Stimulated activated CD8-positive, alpha-beta memory T cell treated with anti-CD3 and anti-CD28 coated beads, Interleukin-7, amount 100 ng/mL, for 1 hour (primary cell): ENCODE measurements at places on chromosomes 1 and 21.

- no peak for DNase-seq
Observed at GRCh38 chr1:229972600-229973296, 94.3 kb upstream of the GALNT2 start.

DNA sequence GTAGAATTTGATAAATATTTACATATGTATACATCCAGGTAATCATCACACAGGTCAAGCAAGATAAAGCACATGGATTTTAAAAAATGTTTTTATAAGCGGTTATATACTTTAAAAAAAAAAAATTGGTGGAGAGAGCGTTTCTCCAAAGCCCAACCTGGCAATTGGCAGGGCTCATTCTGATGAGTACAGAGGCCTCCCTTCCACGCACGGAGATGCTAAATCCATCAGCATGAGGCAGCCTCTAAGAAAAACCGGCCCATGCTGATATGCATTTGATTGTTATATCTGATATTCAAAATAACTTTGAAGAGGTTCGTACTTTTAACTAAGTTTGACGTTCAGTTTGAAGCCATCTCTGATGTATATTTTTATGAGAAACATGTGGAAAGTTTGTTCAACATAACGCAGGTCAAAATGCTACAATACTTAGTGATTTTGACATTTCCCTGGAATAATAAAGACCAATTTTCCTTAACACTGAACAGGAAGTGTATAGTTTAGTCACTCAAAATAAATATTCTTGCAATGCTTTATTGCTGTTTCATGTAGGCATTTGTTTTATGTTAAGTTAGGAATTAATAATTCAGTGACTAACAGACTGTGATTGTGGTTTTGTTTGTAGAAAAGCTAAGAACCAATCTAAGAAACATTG, 151.7 kb downstream of the NR5A2 start:
- DNase-seq, result no peak

- DNase-seq, result peak; percentile 46
Observed at GRCh38 chr1:152459596-152460528, 45.8 kb upstream of the CRNN start.

- DNase-seq, result no peak
Observed at GRCh38 chr1:2113620-2114135, 63.5 kb downstream of the PRKCZ start.

DNA sequence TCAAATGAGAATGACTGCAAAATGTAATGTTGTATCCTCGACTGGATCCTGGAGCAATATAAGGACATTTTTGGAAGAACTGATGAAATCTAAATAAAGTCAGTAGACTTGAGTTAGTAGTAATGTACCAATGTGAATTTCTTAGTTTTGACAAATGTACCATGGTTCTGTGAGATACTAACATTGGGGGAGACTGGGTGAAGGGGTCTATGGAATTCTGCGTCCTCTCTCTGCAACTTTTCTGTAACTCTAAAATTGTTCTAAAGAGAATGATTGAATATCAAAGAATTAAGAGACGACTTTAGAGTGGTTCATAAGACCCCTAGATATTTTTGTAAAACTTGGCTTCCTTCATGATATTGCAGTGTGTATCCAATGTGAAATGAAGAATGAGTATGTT, 59.2 kb upstream of the KAZN start:
- DNase-seq, result no peak

GRCh38 chr21:21000591-21001175, 2.5 kb downstream of the NCAM2 start:
- DNase-seq, result no peak

DNA sequence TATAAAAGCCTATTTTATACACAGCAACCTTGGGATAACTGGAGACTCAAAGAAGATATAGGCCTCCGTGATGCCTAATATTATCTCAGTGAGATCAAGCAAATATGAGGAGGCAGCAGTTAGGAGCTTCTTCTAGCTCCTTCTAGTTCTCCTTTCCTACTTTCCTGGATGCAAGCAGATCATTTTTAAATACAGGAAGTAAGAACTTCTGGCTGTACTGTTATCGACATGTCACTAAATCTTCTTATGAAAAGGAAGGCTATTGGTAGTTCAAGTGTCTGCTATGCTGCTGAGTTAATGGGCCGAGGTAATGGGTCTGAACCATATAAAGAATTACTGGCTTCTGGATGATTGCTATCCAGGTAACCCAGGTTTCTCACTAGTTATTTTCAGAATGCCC, 15.9 kb downstream of the HSPA13 start:
- no peak for DNase-seq

- DNase-seq, result no peak
Observed at GRCh38 chr1:168766568-168766967, 37.6 kb upstream of the DPT start.

GRCh38 chr1:90402893-90403849, 313.9 kb downstream of the BARHL2 start:
- DNase-seq, result no peak

DNA sequence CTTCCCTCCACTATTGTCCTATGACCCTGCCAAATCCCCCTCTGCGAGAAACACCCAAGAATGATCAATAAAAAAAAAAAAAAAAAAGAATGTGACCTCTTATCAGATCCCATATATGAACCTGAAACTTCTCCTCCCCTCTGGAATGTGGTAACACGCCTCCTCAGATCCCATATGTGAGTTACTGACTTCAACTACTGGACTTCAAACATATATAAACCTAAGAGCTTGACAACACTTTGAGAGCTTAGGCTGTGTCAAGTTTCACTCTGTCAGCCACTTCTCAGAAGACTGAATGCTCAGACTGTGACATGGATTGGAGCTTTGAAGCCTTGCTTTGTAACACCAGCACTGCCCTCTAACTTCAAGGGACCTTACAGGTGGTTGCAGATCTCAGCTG, 148.4 kb downstream of the COP1 start:
- no peak for DNase-seq

DNA sequence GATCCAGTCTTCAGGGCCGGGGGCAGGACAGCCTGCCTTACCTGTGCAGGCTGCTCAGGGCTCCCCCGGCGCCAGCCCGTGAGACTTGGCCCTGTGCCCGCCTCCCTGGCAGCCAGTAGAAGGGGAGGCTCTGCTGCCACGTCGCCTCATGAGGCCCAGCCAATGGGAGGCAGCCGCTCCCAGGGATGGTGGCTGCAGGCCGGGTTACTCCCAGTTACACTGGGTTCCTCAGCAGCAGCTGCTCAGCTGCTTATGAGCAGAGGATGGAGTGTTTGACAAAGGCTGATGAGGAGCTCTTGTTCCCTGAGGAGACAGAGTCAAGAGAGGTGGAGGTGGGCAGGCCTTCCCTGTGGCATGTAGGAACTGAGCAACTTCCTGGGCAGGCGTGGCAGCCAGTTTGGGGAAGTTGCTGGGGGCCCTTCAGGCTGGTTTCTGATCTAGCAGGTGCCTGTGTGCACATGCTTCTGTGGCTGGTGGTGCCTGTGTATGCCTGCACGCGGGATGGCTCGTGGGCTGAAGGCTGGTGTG, 5.5 kb downstream of the MFSD2A start:
- DNase-seq, result no peak

DNA sequence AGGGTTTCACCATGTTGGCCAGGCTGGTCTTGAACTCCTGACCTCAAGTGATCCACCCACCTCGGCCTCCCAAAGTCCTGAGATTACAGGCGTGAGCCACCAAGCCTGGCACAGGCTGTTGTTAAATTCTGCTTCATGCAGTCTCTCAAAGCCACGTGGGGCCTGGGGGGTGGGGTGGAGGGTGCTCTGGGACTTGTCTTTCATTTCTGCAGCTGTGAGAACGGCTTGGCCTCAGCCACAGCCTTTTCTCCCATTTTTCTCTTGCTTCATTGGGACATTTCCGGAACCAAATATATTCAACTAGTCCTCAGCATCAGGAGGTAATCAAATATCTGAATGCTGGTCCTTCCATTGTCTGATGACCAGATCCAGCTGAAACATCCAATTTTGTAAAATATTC, 27.6 kb upstream of the KCNE2 start:
- DNase-seq, result no peak

GRCh38 chr1:243346468-243346867, 90.6 kb downstream of the SDCCAG8 start:
- DNase-seq, result no peak

GRCh38 chr1:3463408-3463863, 9.0 kb downstream of the ARHGEF16 start:
- DNase-seq, result no peak
